Kidney capillary endothelial cell (primary cell): ENCODE measurements at places on chromosomes 6 and 20.

DNA sequence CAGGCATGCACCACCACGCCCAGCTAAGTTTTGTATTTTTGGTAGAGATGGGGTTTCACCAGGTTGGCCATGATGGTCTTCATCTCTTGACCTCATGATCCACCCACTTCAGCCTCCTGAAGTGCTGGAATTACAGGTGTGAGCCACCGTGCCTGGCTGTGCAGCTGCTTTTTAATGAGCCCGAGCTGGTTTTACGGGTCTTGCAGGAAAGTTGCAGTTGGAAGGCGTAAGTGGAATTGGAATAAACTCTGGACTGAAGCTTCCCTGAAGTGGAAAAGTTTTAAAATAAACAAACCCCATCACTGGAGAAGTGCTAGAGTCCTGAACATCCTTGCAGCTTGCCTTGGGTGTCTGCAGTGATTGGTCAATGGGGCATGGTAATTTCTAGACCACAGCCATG lies 40.4 kb downstream of the KIF25 start:
- no peak for DNase-seq

- DNase-seq = no peak
These were observed 20.6 kb upstream of the CCR6 start for GRCh38 chr6:167102318-167102717.

GRCh38 chr20:856361-856775 lies 22.9 kb downstream of the FAM110A start:
- DNase-seq = no peak

- DNase-seq = no peak
These were observed 9.5 kb downstream of the PHACTR3 start for GRCh38 chr20:59613861-59614260.

- no peak for DNase-seq
These were observed 148.1 kb upstream of the UST start for GRCh38 chr6:148598724-148599123.
